ENCODE measurements at places on chromosomes 11 and 22.

DNA sequence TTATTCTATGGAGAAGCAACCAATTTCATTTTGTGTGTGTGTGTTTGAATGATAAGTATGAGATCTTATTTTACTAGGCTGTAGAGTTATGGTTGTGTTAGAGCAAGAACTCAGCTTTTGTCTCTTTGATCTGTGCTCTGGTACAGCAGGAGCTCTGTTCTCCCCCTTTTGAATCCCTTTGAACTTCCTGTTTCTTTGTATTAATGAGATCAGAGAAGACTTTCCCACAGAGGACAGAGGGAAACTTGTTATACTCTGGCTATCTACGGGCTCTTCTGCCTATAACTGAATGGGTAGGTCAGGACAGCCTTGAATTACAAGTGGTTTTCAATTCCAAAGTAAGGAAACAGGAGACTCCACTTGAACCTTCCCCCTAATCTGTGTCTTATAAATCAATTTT lies 1015.0 kb upstream of the RAG2 start:
- no peak for DNase-seq

GRCh38 chr22:27752141-27752540 lies 49.4 kb downstream of the MN1 start:
- no peak for DNase-seq

GRCh38 chr11:88169471-88169870 lies 5.8 kb downstream of the RAB38 start:
- no peak for DNase-seq

- DNase-seq: no peak
Measured at GRCh38 chr11:134242376-134242775, 10.8 kb downstream of the THYN1 start.

- DNase-seq: no peak
Measured at GRCh38 chr22:31275576-31275975, 16.7 kb downstream of the PIK3IP1 start.

DNA sequence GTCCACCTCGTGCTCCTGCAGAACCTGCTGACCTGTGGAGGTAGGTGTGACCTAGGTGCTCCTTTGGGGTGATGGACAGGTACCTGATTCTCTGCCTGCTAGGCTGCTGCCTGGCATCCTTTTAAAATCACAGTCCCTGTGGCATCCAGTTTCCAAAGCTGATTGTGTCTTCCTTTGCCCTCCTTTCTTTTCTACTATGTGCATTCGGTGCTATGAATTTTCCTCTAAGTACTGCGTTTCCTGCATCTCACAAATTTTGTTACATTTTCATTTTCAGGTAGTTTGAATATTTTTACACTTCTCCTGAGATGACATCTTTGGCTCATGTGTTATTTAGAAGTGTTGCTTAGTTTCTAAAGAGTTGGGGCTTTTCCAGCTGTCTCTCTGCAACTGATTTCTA lies 30.9 kb upstream of the PPP6R3 start:
- DNase-seq: no peak

GRCh38 chr11:44351006-44351660 lies 41.2 kb upstream of the ALX4 start:
- no peak for DNase-seq

GRCh38 chr11:16890442-16890841 lies 123.8 kb downstream of the PLEKHA7 start:
- no peak for DNase-seq

GRCh38 chr22:40310081-40310767 lies 36.1 kb upstream of the ADSL start:
- no peak for DNase-seq

GRCh38 chr11:13776134-13776815 lies 107.8 kb downstream of the FAR1 start:
- DNase-seq: peak; percentile 26

GRCh38 chr22:30893434-30894370 lies 74.9 kb downstream of the MORC2 start:
- DNase-seq: no peak

DNA sequence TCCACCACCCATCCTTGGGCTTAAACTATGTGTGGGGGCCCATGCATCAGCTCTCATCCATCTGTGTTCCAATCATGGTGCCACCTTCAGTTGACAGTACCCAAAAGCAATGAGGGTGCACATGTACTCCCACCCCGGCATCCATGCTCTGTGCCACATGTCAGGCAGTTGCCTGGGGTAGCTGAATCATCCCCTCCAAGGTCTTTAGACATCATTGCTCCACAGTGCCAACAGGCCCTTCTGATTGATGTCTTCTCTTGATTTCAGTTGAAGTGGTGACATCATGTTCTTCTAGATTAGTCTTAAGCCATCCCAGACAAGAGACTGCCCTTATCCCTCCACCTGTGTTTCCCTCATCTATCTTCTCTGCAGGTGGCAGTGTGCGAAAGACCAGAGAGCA lies 42.5 kb downstream of the TMPRSS5 start:
- DNase-seq: no peak

GRCh38 chr11:36722421-36722820 lies 124.4 kb upstream of the RAG2 start:
- no peak for DNase-seq

GRCh38 chr11:129012880-129013279 lies 70.2 kb upstream of the TP53AIP1 start:
- DNase-seq: no peak

DNA sequence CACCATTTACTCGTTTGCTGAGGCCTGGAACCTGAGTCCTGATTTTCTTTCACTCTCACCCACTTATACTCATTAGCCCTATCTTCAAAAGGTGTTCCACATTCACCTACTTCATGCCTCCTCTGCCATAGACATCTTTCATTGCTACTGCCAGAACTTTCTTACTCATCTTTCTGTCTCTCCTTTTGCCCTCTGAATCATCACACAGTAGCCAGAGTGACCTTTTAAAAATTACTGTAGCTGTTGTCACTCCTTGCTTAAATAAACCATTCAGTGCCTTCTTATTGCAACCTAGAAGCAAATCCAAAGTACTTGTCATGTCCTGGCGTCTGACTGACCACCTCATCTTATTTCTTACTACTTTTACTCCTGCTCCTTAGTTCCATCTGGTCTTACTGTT lies 38.2 kb downstream of the ATXN10 start:
- DNase-seq: no peak

DNA sequence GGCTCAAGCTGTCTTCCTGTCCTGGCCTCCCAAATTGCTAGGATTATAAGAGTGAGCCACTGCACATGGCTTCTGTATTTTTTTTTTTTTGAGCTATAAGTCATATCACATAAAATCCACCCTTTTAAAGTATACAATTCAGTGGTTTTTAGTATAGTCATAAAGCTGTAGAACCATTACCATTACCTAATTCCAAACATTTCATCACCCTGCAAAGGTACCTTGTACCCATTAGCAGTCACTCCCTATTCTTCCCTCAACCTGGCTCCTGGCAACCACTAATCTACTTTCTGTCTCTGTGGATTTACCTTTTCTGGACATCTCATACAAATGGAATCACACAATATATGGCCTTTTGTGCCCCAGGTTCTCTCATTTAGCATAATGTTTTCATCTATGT lies 84.5 kb downstream of the MTMR3 start:
- no peak for DNase-seq

- no peak for DNase-seq
Measured at GRCh38 chr11:19952116-19952605, 208.1 kb downstream of the DBX1 start.

GRCh38 chr22:39312410-39312809 lies 7.0 kb downstream of the RPL3 start:
- DNase-seq: no peak

- DNase-seq: no peak
Measured at GRCh38 chr11:134677397-134677822, 265.4 kb upstream of the B3GAT1 start.

GRCh38 chr11:133198438-133198837 lies 333.9 kb downstream of the OPCML start:
- no peak for DNase-seq

DNA sequence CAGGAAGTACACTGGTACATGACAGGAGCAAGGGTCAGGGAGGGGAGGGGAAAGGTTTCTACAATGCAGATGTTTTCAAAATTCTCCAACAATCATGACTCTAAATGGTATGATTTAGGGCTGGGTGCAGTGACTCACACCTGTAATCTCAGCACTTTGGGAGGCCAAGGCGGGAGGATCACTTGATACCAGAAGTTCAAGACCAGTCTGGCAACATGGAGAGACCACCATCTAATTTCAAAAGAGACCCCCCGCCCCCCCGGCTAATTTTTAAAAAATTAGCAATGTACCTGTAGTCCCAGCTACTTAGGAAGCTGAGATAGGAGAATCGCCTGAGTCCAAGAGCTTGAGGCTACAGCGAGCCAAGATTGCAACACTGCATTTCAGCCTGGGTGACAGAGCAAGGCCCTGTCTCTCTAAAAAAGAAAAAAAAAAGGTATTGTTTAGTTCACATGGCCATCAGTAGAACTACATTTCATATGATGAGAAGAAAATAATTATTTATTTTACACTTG lies 15.9 kb upstream of the OLFML1 start:
- DNase-seq: no peak

GRCh38 chr11:69546735-69547370 lies 65.4 kb downstream of the LINC01488 start:
- DNase-seq: no peak

GRCh38 chr11:133971881-133972280 lies 15.1 kb upstream of the IGSF9B start:
- no peak for DNase-seq

DNA sequence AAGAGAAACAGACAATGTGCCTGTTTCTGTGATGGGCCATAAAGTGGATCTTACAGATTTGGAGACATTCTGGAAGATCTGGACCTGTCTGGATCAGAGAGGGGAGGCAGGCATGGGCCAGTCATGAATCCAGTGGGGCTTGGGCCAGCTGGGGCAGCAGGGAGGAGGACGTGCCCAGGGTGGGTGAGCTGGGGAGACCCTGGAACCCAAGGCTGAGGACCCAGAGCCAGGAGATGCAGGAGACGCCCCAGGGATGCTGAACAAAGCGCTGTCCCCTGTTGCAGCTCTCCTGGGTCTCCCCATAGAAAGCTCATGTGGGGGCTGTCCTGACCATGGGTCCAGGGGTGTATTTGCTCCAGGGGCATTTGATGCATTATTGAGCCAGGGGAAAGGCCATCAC lies 1.5 kb upstream of the APOBEC3A start:
- no peak for DNase-seq

- DNase-seq: no peak
Measured at GRCh38 chr11:35380603-35381002, 38.8 kb downstream of the SLC1A2 start.

GRCh38 chr11:75429902-75430713 lies 2.9 kb downstream of the KLHL35 start:
- DNase-seq: no peak

DNA sequence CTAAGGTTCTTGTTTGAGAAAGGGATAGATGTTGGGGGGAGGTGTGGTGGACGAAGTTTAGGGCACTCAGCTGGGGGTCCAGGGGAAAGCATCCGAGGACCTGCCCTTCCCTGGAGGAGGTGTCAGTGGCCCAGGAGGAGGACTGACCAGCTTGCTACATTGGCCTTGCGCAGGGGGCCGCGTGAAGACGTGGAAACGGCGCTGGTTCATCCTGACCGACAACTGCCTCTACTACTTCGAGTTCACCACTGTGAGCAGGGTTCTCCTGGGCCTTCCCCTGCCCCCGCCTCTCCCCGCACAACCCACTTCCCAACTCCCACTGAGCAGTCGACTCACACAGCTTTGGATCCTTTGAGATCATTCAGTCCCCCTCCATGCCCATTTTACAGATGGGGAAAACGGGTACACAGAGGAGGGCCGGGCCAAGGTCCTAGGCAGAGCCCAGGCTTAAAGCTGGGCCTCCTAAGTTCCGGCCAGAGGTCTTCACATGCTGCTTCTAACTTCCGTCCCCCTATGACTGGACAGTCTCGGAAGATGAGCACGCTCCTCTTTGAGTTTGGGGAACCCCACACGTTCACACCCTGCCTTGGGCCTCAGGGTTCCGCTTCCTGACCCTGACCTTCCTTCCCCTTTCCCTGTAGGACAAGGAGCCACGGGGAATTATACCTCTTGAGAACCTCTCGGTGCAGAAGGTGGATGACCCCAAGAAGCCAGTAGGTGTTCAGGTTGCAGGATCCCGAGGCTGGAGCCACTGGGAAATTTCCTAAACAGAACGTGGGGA lies 28.7 kb downstream of the CYTH4 start:
- no peak for DNase-seq

- DNase-seq: no peak
Measured at GRCh38 chr11:91394727-91395414, 829.7 kb upstream of the FAT3 start.

- no peak for DNase-seq
Measured at GRCh38 chr11:15750535-15751308, 605.6 kb downstream of the SOX6 start.

GRCh38 chr11:2533587-2534133 lies 88.9 kb downstream of the KCNQ1 start:
- DNase-seq: no peak

GRCh38 chr11:45677770-45678512 lies 12.5 kb upstream of the CHST1 start:
- DNase-seq: no peak

DNA sequence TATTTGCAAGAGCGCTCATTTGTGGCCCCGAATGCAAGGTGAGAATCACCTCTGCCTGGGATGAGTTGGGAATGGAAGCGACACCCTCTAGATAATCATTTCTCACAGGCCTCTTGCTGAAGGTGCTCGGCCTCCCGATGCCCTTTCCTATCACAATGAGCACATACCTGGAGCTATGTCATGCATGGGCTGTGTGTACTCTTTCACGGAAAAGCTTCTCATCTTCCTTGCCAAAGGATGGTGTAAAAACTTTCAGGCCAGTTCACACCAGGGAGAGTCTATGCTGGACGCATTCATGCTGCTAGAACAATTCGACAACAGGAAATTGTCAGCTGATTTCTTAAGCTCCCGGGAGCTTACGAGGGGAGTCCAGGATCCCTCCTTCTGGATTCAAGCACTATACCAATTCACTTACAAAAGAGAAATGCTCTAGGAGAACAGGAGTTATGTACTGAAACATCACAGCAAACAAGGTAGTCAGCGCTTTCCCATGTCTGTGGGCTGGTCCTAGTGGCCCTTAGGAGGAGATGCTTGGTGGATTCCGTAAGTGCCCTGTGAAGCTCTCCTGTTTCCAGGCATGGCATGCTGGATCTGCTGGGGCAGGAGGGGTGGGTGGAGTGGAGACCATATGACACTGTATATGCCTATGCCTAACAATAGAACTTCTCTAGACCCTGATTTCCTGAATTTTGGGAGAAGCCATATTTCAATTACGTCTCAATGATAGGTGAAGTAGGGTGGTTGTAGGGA lies 53.1 kb upstream of the B3GAT1 start:
- no peak for DNase-seq

DNA sequence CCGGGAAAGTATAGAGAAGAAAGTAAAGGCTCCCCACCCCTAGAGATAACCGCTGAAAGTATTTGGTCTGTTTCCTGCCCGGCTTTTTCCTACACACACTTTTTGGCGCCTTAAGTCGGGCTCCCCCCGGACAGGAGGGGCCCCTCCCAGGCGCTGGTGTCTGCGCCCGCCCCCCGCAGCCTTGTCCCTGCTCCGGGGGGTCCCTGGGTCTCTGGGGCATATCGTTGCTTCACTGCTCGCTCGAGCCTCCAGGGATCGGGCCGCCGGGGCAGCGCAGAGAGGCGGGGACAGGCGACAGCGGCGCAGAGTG lies 928 bp upstream of the CRACR2B start:
- DNase-seq: no peak

- DNase-seq: no peak
Measured at GRCh38 chr11:10876158-10876557, 18.3 kb upstream of the ZBED5 start.

- no peak for DNase-seq
Measured at GRCh38 chr11:114447892-114448291, 8.6 kb downstream of the REXO2 start.

GRCh38 chr11:101435408-101435973 lies 148.3 kb downstream of the TRPC6 start:
- no peak for DNase-seq
